Activated CD4-positive, alpha-beta T cell treated with anti-CD3 and anti-CD28 coated beads, Interleukin-2, amount 10 ng/mL, durations not matched to agents 24 days and 14 days (primary cell): ENCODE measurements at places on chromosomes 2 and 18. TPM values are rescaled to one million over a fixed set of nuclear protein-coding genes. Genes with fewer than 3 reads are reported as not detected.

DNA sequence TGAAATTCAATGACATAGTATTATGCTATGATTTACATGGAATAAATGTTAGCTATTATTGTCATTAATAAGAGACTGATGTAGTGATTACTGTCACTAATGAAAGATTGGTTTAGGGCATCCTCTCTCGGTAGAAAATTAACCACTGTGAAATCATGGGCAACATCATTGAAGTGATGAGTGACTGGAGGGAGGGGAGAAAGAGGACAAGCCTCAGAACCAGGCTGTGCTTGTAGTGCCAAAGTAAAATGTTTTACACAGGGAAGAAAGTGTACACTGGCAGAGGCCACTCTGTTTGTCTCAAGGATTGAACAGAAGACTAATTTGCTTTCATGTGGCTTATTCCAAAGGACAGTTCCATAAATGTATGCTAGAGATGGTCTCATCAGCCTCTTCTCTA is 456.2 kb upstream of the TCF4 start:
- DNase-seq, result no peak
- no peak overlapping the region for H3K4me3 ChIP-seq
- H3K4me1 ChIP-seq, result no peaks in the 10 kb centered on the region
- H3K36me3 ChIP-seq, result no peaks in the 10 kb centered on the region

DNA sequence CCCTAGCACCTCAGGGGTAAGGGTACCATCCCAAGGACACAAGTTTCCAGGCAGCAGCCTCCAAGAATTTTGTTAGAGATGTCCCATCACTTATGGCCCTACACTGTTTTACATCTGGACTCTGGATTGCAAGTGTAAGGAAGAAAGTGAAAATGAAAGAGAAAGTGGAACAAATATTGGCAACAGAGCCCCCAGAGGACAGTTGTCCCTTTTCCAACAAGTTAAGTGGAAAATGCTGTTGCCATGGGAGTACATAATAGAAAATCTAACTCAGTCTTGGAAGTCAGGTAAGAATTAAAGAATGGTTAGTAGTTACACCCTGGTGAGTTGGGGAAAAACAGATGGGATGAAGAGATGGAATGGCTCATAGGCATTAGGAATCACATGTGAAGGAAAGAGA is 50.6 kb downstream of the TTC21B start:
- DNase-seq, result peak; percentile 62
- H3K4me1 ChIP-seq, result peaks cover 19% of the 10 kb centered on the region
- peak overlapping the region; percentile 48 for H3K4me3 ChIP-seq
- no peaks in the 10 kb centered on the region for H3K27me3 ChIP-seq
- peaks cover 33% of the 10 kb centered on the region for H3K36me3 ChIP-seq

DNA sequence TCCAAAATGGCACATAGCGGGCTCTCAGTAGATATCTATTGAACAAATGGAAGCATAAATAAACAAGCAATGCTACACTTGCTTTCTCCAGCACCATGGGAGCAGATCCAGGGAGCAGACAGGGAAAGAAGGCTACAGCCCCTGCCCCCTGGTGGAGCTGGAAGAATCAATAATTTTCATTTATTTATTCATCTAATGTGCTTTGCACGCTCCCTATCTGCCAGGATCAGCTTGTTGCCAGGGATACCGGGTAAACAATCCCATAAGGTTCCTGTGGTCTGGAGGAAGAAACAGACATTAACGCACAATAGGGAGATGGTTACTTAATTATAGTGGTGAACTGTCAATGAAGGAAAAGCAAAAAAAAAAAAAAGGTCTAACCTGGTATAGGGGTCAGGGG is 40.1 kb upstream of the CLASP1 start:
- DNase-seq, result no peak
- no peaks in the 10 kb centered on the region for H3K36me3 ChIP-seq
- no peak overlapping the region for H3K27ac ChIP-seq
- H3K4me3 ChIP-seq, result no peak overlapping the region
- H3K4me1 ChIP-seq, result peaks cover 2% of the 10 kb centered on the region

- H3K4me3 ChIP-seq, result no peak overlapping the region
- H3K27ac ChIP-seq, result no peak overlapping the region
- DNase-seq, result peak; percentile 61
- no peaks in the 10 kb centered on the region for H3K36me3 ChIP-seq
These were observed 2.2 kb downstream of the MYT1L start for GRCh38 chr2:2328848-2329247.

SCN1A gene
- total RNA-seq, result not detected in 2 replicates

LBX2 gene
- total RNA-seq, result 0.36 and 0.40 TPM in 2 replicates

DNA sequence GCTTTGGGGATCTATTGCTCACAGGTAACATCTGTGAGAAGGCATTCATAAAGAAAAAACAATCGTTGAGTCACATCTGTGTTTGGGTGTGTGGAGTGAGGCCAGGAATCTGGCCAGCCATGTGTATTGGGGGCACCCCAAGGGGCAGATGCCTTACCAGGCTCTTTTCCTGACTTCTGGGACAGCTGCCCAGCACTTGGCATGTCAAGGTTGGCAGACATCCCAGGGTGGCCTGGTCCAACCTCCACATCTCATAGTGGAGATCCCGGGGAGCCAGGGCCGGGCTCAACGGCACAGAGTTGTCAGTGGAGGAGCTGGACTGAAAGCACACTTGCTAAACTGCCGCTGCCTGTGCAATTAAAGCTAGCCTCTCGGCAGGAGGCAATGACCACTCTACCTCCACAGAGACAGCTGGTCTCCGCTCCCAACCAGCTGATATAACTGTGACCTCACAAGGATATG is 75.3 kb upstream of the MGAT4A start:
- peaks cover 16% of the 10 kb centered on the region for H3K4me1 ChIP-seq
- H3K4me3 ChIP-seq, result no peak overlapping the region
- no peak overlapping the region for H3K27ac ChIP-seq
- H3K27me3 ChIP-seq, result peaks cover 12% of the 10 kb centered on the region
- no peak for DNase-seq

- H3K4me3 ChIP-seq, result no peak overlapping the region
- no peak overlapping the region for H3K27ac ChIP-seq
- no peaks in the 10 kb centered on the region for H3K4me1 ChIP-seq
- H3K36me3 ChIP-seq, result no peaks in the 10 kb centered on the region
These were observed 104.4 kb upstream of the TWIST2 start for GRCh38 chr2:238743243-238744065.

SCYGR7 gene
- not detected in 2 replicates for total RNA-seq

DNA sequence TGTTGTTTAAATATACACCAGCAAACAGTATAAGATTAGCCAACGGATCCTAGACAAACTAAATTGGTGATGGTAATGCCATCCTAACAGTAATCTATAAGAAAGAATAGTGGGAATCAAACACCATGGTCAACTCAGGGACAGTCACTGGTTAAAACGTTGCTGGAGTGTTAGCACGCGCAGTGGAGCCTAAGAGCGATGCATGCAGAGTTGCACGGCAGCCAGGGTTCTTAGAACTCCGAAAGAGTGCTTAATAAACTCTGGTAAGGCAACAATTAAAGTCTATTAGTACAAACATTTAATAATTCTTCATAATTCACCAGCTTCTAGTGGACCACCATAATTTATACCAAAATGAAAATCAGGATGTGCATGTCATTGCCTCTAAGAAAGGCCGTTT is 22.2 kb downstream of the LANCL1 start:
- no peak overlapping the region for H3K27ac ChIP-seq
- no peaks in the 10 kb centered on the region for H3K4me1 ChIP-seq
- DNase-seq, result no peak
- H3K36me3 ChIP-seq, result peaks cover 47% of the 10 kb centered on the region
- no peak overlapping the region for H3K4me3 ChIP-seq

AQP12A gene
- not detected in 2 replicates for total RNA-seq

DNA sequence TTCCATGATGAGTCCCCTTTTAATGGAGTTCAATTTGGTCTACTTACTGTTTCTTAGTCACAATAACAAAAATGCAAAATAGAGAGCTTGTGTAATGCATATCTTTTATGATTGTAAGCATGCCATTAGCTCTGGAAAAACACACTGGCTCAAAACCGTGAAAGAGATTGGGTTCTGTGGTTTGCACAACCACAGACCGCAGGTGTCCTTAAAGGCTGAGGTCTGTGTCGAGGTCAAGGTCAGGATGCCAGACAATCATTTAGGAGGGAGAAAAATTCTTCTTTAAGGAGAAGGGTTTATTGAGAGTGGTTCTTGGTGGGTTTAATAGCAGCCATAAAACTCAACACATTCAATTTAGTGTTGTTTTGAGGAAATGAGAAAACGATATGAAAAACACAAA is 487.2 kb downstream of the GALR1 start:
- no peak overlapping the region for H3K27ac ChIP-seq
- DNase-seq, result no peak
- no peaks in the 10 kb centered on the region for H3K36me3 ChIP-seq
- no peaks in the 10 kb centered on the region for H3K4me1 ChIP-seq

DNA sequence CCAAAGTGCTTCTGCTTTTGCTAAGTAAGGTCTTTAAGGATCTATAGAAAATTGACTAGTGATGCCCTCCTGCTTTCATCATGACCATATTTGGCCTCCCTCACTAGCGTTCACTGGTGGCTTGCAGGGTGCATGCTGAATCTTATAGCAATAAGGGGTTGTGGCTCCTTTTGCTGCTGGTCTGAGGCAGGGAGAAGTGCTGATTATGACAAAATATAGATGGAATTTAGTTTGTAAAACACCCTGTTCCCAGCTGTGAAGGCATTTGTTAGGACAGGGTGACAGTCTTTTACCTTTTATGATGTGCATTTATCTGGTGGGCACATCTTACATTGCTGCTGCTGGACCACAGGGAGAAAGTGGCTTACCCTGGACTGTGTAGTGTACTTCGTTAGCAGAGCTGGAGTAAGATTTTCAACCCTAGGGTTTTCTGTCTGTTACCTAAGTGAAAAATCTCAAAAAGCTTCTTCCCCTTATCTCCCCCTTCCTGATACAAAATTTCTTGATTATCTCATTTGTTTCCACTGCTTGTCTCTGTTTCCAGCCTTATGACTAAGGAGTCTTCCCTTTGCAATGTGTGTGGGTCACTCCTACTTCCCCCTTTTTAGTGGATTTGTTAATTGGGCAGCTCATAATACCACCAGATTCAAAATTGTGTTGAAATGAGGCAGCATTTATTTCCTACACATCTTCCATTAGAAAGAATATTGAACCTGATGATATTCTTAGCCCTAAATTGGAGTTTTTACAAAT is 21.2 kb upstream of the RPL37A start:
- H3K27me3 ChIP-seq, result no peaks in the 10 kb centered on the region
- H3K4me1 ChIP-seq, result peaks cover 19% of the 10 kb centered on the region
- H3K36me3 ChIP-seq, result peaks cover 45% of the 10 kb centered on the region
- H3K27ac ChIP-seq, result no peak overlapping the region
- peak; percentile 45 for DNase-seq
- no peak overlapping the region for H3K4me3 ChIP-seq

CARF gene
- total RNA-seq, result 3.9 and 4.3 TPM in 2 replicates

- peaks cover 1% of the 10 kb centered on the region for H3K36me3 ChIP-seq
- H3K4me1 ChIP-seq, result peaks cover 42% of the 10 kb centered on the region
- H3K4me3 ChIP-seq, result no peak overlapping the region
- no peak for DNase-seq
- H3K27me3 ChIP-seq, result peaks cover 4% of the 10 kb centered on the region
These were observed 2.3 kb upstream of the EXOC6B start for GRCh38 chr2:72827966-72828646.

GRCh38 chr18:48184118-48184517 is 225.1 kb downstream of the ZBTB7C start:
- DNase-seq, result no peak
- H3K36me3 ChIP-seq, result no peaks in the 10 kb centered on the region
- no peaks in the 10 kb centered on the region for H3K4me1 ChIP-seq
- H3K4me3 ChIP-seq, result no peak overlapping the region
- H3K27ac ChIP-seq, result no peak overlapping the region

DNA sequence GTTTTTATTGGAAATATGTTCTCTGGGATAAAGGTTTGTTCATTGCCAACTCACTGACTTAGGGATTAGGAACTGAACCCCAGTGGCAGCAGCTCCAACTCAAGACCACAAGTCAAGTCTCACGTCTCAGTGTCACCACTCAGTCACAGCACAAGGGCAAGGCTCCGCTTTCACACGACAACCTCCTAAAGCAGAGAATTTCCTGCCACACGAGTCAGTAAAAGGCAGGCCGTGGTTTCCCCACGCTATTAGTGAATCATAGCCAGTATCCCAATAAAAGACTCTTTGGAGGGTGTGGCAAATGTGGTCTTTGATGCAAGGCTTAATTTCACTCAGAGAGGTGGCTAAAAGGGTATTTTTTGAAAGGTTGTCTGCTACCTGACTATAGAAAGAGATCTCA is 57.6 kb downstream of the PIEZO2 start:
- H3K27me3 ChIP-seq, result no peaks in the 10 kb centered on the region
- H3K36me3 ChIP-seq, result no peaks in the 10 kb centered on the region
- H3K27ac ChIP-seq, result no peak overlapping the region
- no peak for DNase-seq

- H3K27me3 ChIP-seq, result peaks cover 22% of the 10 kb centered on the region
- no peak for DNase-seq
- H3K27ac ChIP-seq, result no peak overlapping the region
- H3K36me3 ChIP-seq, result no peaks in the 10 kb centered on the region
- no peaks in the 10 kb centered on the region for H3K4me1 ChIP-seq
These were observed 35.2 kb upstream of the STPG4 start for GRCh38 chr2:47190188-47190881.

- no peak overlapping the region for H3K4me3 ChIP-seq
- no peak for DNase-seq
- H3K4me1 ChIP-seq, result peaks cover 46% of the 10 kb centered on the region
- peak overlapping the region; percentile 26 for H3K27ac ChIP-seq
These were observed 71.3 kb downstream of the DPP4 start for GRCh38 chr2:162002623-162003235.

- H3K27me3 ChIP-seq, result no peaks in the 10 kb centered on the region
- no peak overlapping the region for H3K27ac ChIP-seq
- no peak for DNase-seq
- peaks cover 1% of the 10 kb centered on the region for H3K4me1 ChIP-seq
- H3K36me3 ChIP-seq, result no peaks in the 10 kb centered on the region
These were observed 152.8 kb downstream of the BCL11A start for GRCh38 chr2:60400462-60401246.
